ENCODE measurements at places on chromosomes 2 and 18.

DNA sequence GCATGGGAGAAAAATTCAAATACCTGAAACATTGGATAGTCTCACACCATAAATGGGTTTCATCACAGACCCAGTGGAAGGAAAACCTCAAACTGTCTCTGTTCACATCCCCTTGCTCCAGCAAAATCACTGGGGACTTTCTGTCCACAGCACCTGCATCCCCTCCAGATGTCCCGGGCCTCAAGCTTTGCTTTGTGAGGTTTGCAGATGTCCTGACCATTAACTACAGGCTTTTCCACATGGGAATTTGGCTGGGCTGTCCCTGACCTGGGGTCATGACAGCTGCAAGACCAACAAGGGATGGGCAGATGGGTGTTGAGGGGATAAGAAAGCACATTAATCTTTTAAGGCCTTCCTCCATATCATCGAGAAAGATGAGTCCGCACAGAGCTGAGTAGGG lies 427.9 kb downstream of the TXNL1 start:
- no peak for DNase-seq

DNA sequence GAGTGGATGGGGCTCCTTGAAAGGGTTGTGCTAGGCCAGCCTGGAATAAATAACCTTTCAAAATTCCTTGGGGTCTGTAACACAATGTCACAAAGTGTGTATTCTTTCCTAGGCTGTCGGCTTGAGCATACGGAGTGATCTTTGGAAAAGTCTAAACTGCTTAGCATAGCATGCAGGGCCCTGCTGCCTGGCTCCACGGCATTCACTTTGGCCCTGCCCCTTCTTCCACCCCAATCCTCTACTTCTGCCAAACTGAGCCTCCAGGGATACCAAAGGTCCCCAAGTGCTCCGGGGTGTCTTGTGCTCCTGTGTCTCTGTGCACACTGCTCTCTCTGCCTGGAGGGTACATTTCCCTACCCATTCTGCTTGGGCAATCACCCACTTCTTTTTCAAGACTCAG lies 196.1 kb downstream of the LTBP1 start:
- DNase-seq, result no peak

- DNase-seq, result no peak
Measured at GRCh38 chr2:226351711-226352110, 447.9 kb downstream of the IRS1 start.

- no peak for DNase-seq
Measured at GRCh38 chr2:8663997-8664396, 17.9 kb upstream of the ID2 start.

DNA sequence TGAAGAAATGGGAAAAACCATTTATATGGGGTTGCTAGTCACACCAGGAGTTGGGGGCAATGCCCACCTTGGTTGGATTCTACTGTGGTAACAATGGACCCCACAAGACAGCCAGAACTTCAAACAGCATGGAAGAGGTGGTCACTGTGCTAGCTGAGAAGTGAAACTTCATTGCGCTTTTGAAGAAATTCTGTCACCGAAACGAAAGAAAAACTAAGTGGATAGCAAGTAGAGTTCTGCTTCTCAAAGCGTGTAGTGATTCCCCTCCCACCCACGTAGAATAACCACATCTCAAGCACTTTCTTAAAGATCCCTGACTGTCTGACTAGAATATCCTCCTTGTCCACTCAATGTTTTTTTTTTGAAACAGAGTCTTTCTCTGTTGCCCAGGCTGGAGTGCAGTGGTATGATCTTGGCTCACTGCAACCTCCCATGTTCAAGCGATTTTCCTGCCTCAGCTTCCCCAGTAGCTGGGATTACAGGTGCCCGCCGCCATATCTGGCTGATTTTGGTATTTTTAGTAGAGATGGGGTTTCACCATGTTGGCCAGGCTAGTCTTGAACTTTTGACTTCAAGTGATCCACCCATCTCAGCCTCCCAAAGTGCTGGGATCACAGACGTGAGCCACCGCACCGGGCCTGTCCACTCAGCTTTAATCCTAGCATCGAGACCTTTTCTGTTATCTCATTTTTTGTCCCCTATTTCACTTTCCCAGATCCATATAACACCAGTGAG lies 30.1 kb upstream of the CCL20 start:
- DNase-seq, result no peak

DNA sequence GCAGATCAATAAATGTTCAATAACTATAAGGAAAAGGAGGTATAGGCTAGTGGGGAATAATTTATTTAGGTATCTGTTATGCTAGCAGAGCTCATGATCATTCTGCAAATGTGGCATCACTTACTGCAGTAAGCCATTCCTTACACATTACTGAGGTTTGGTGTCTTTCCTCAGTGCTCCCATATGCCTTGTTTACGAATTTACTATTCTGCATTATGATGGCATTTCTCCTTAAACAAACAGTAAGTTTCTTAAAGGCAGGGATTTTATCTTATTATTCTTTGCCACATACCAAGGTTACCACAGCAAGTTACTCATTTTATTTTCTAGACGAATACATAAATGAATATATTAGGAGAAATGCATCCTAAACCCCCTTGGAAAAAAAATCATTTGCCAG lies 88.4 kb downstream of the DSEL start:
- no peak for DNase-seq

DNA sequence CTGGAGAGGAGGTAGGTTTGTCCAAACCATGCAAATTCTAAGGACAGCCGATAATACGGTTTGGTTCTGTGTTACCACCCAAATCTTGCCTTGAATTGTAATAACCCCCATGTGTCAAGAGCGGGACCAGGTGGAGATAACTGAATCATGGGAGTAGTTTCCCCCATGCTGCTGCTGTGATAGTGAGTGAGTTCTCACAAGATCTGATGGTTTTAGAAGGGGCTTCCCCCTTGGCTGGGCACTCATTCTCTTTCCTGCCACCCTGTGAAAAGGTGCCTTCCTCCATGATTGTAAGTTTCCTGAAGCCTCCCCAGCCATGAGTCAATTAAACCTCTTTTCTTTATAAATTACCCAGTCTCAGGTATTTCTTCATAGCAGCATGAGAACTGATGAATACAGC lies 295.2 kb downstream of the NBAS start:
- DNase-seq, result no peak

All from HS-27A (cell line).